ENCODE measurements at places on chromosomes 12 and 14. TPM values are rescaled to one million over a fixed set of nuclear protein-coding genes. Genes with fewer than 3 reads are reported as not detected.

DNA sequence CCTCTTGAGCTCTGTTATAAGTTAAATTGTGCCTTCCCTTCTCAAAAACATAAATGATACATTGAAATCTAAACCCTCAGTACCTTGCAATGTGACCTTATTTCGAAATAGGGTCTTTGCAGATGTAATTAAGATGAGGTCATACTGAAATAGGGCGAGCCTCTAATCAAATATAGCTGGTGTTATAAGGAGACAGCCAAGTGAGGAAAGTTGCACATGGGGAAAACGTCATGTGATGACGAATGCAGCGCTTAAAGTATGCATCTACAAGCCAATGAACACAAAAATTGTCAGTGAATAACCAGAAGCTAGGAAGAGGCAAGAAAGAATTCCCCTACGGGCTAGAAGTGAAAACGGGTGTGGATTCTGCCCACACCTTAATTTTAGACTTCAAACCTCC is 305.2 kb upstream of the FOXG1 start:
- no peak for ATAC-seq

DNA sequence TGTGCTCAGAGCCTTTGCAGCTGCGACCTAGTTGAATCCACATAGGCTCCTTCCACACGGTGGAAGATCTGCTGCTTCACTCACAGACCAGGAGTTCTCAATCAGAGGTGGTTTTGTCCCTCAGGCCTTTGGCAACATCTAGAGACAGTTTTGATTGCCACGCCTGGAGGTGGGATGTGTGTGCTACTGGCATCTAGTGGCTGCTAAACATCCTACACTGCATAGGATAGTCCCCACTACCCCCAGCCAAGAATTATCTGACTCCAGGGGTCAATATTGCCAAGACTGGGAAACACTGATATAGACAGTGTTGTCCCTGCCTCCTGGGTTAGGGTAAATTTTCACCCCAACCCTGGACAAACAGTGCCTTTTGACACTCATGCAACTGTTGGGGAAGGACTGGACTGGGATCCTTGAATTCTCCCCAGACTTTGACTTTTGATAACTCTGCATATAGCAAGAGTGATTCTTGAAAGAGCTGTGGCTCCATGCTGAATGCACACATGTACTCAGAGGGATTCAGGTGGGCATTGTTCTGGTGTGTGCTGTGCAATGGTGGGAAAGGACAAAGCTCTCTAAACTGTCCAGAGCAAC is 39.8 kb downstream of the BAZ2A start:
- no peak for ATAC-seq

DNA sequence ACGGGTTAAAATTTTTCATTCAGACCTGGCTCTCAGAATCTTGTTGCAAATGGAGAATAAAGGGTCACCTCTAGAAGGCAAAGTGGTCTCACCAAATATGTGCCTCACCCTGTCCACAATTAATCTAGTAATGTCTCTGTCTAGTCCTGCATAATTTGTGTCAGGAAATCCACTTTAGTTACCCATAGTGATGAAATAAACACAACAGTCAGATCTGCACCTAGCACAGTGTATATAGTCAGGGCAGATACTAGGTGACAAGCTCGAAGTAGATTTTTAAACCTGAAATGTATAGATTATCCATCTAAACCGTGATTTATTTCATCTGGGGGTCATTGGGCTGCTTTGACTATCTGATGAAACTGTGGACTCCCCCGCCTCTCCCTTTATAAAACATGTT is 15.9 kb upstream of the FLVCR2 start:
- ATAC-seq = no peak

DNA sequence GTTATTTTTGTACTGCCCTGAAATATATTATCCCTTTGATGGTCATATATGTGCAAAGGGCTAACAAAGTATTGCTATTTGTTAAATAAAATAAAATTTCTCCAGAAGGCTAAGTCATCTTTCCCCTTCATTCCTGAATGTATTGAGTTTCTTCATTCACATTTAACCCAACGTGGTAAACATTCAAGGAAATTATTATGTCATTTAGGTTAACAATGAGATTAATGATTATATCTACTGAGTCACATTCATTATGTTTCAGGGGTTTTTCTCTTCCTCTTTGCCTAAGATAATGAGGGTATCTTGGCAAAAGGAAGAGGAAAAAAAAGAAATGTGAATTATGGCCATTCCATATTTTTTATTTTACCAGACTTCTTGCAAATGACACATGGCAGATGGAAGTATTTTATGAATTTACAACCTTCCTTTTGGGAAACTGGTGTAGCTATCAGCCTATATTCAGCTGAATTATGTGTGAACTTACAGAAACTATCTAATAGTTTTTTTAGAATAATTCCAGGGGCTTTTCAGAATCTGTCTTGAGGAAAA is 27.2 kb downstream of the TSPAN8 start:
- ATAC-seq = no peak

STXBP6 gene
- total RNA-seq = 55.7 TPM

GRCh38 chr12:63814146-63814772 is 30.2 kb upstream of the SRGAP1 start:
- ATAC-seq = no peak

GRCh38 chr14:93747102-93747501 is 41.2 kb downstream of the PRIMA1 start:
- ATAC-seq = no peak

DNA sequence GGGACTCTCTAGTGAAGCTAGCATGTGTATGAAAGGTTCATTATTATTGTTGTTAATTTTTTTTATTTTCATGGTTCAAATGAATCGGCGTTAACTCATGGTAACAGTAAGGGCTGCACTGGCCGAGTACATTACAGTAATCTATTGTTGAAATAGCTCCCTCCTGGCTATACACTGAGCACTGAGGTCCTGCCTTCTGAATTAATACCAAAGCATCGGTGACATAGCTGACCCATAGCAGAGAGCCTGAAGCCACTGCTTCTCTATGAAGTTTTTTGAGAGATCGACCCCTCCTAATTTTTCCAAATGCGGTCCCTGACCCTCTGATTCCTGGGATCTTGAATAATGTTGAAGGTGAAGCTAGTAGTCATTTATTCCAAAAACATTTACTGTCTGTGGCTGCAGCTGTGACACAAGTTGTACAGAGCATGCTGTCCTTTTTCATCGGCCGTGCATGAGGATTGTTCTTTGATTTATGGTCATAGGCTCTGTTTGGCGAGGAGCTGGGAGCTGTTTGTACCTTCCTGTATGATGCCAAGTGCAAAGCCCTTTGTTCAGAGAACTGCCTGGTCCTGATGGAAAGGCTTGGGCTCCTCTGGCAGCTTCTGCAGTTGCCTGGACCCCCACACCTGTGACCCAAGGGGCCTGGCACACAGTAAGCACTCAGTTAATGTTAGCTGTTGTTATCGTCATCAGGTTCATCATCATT is 486.5 kb downstream of the EGLN3 start:
- ATAC-seq = no peak

GRCh38 chr14:34275078-34275477 is 187.0 kb downstream of the SPTSSA start:
- ATAC-seq = no peak

DACT1 gene
- total RNA-seq = 7.0 TPM

GRCh38 chr14:105152794-105153241 is 15.8 kb downstream of the JAG2 start:
- peak; percentile 37 for ATAC-seq

DNA sequence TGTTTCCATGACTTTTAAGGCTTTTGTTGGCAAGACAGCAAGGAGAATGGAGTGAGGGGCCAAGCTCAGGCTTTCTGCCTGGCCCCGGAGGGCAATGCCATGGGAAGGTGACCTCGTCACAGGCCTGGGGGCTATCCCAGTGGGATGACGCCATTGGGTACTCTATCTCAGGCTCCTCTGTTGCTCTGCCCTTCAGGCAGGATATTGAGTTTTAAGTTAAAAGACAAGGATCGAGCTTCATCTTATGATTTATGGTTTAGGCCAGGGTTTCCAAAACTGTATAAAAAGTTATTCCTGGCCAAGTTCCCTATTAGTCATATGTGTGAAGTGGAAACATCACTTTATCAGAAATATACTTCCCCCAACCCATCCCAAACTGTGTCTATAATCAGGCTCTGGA is 127.7 kb downstream of the ZFP36L1 start:
- no peak for ATAC-seq

GRCh38 chr12:42862055-42862454 is 272.5 kb upstream of the PRICKLE1 start:
- ATAC-seq = no peak

KCNH5 gene
- total RNA-seq = 0.27 TPM

EML1 gene
- 150 TPM for total RNA-seq

- no peak for ATAC-seq
Observed at GRCh38 chr12:116395396-116395795, 117.9 kb upstream of the MED13L start.

GRCh38 chr14:105486163-105486973 is at the start of gene CRIP1:
TSS of gene CRIP1 (plus strand) at chr14:105486886. CDS start at chr14:105487260, 374 bp downstream.
- no peak for ATAC-seq

GRCh38 chr12:57893431-57894353 is 47.2 kb upstream of the CTDSP2 start:
- ATAC-seq = peak; percentile 84

DNA sequence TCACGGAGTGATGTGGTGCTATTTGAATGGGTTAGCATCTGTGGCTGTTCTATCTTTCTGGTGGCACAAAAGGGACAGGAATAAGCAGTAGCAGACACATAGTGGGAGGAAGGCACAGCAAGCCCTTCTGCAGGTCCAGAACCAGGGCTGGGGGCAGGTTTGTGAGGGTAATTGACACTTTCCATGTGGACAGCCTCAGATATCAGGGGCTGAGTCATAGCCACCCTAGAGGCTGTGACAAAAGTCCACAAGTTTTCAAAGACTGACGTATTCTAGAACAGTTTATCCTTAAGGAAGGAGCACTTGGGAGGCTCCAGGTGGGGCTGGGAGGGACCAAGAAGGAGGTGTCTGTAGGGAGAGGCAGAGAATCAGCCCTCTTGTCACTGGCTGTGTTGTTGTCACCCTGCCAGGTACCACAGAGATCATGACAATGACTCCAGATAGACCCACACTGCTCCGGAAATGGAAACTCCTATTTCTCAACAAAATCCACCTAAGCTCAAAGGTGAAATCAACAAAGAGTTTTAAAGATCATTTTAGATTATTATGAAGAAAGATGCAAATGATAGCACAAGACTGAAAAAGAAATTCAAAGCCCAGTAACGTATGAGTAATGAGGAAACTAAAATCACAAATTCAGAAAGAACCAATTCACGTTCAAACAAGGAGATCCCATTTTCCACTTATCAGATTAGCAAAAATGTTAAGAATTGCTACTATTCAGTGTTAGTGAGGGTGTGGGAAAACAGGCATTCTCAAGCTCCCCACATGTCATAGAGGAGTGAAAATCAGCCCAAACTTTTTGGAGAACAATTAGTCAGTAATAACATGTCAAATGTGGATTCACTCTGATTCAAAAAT is 48.3 kb downstream of the NFKBIA start:
- ATAC-seq = no peak

DNA sequence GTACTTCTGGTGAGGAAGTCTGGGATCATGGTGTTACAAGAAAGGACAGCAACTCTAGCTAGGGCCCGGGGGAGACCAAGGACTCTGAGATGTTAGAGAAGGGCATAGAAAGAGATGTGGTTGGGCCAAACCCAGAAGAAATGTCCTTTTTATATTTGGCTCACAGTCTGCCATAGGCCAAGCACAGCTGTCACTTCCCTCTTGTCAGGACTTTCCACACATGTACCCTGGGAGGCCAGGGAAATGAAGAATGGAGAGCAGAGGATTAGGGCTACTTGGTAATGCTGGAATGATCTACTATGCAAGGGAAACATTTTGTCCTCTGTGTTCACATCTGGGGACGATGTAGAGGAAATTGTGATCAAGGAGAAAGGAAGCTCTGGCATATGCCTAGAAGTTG is 9.2 kb downstream of the MYO1A start:
- no peak for ATAC-seq

GRCh38 chr14:103704708-103705107 is 10.5 kb downstream of the XRCC3 start:
- ATAC-seq = no peak

DNA sequence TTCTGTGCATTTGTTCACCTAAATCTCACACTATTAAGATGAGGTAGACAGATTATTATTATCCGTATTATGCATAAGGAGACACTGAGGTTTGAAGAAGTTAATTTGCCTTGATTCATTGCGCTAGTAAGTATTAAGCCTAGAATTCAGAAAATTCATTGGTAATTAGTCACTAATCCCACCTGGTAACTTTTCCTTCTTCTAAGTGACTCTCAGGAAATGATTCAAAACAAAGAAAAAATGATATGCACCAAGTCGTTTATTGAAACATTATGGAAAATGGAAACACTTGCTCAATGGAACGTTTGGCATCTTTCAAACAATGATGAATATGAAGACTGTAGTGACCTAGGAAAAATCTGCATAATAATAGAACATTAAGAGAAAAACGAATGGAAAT is 15.2 kb downstream of the RFX4 start:
- ATAC-seq = no peak

GRCh38 chr12:95790917-95791849 is 619 bp upstream of the NTN4 start:
- ATAC-seq = peak; percentile 52

DNA sequence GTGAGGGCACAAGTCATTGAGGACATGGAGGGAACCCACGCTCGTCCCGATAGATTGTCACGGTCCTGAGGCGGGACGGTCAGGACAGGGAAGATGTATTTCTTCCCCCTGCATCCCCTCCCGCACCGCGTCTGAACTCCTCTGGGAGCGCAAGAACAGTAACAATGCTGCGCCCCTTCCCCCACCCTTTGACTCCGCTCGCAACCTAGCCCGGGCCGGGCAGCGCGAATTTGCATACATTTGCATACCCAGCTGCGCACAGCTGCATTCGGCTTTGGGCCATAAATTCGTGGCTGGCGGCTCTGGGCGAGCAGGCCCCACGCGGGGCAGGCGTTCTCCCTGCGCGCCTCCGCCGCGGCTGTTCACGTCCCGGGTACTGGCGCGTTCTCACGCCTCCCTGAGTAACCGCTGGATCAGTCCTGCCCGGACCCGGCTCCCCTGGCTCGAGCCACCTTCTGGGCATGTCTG is 29.0 kb upstream of the SMUG1 start:
- no peak for ATAC-seq

DNA sequence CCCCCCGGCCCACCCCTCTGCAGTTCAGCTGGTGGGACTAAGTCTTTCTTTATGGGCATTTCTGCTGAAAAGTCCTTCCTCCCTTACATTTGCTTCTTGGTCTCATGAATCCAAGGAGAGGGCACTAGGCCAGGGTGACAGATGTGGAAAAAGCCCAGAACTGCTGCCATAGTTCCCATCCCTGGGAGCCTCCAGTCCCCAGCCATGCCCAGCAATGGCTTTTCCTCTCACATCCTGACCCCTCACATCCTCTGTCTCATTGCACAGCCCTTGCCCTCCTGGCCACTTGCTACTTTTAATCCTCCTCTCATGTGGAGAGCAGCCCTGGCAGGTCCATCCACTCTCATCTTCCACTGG is 122.5 kb downstream of the ZFP36L1 start:
- no peak for ATAC-seq

RD3L gene
- not detected for total RNA-seq

GRCh38 chr12:644818-645552 is 18.3 kb downstream of the NINJ2 start:
- no peak for ATAC-seq
